Neural crest cell (in vitro differentiated cells): ENCODE measurements at places on chromosomes 1 and 21. TPM values are rescaled to one million over a fixed set of nuclear protein-coding genes. Genes with fewer than 3 reads are reported as not detected.

The NBPF1 gene
- 124 and 129 TPM in 2 replicates for total RNA-seq

The TBX19 gene
- 0.68 and 0.93 TPM in 2 replicates for total RNA-seq

The UBE2U gene
- not detected in 2 replicates for total RNA-seq

The TRMT13 gene
- total RNA-seq = 14.6 and 17.8 TPM in 2 replicates

The LRRC38 gene
- not detected in 2 replicates for total RNA-seq

The PLA2G2C gene
- not detected in 2 replicates for total RNA-seq

The RIPK4 gene
- not detected in 2 replicates for total RNA-seq

The KIAA1614 gene
- 2.1 and 3.2 TPM in 2 replicates for total RNA-seq

The ANKRD45 gene
- 2.7 and 3.2 TPM in 2 replicates for total RNA-seq

The OR2L5 gene
- total RNA-seq = not detected in 2 replicates

The KRTAP19-3 gene
- not detected in 2 replicates for total RNA-seq

The IVL gene
- not detected in 2 replicates for total RNA-seq

The LCE1B gene
- not detected in 2 replicates for total RNA-seq

The LYPD8 gene
- total RNA-seq = not detected in 2 replicates

The SLAMF6 gene
- total RNA-seq = not detected in 2 replicates

The LCE1A gene
- total RNA-seq = not detected in 2 replicates

The PGLYRP4 gene
- total RNA-seq = not detected in 2 replicates

The FCN3 gene
- not detected in 2 replicates for total RNA-seq

The WDTC1 gene
- 25.5 and 26.5 TPM in 2 replicates for total RNA-seq

The LDLRAD2 gene
- 0.40 and 0.55 TPM in 2 replicates for total RNA-seq

The CELA2B gene
- total RNA-seq = not detected in 2 replicates

The TMEM52 gene
- total RNA-seq = 3.7 and 4.6 TPM in 2 replicates

The CA6 gene
- not detected in 2 replicates for total RNA-seq

The C1orf198 gene
- total RNA-seq = 73.3 and 73.5 TPM in 2 replicates

The OR2T1 gene
- total RNA-seq = not detected in 2 replicates
